Bone marrow (tissue), 2 donors: ENCODE measurements at places on chromosomes 7 and 10.

- DNase-seq: no peak
Measured at GRCh38 chr7:101901661-101902491, 84.5 kb downstream of the CUX1 start.

DNA sequence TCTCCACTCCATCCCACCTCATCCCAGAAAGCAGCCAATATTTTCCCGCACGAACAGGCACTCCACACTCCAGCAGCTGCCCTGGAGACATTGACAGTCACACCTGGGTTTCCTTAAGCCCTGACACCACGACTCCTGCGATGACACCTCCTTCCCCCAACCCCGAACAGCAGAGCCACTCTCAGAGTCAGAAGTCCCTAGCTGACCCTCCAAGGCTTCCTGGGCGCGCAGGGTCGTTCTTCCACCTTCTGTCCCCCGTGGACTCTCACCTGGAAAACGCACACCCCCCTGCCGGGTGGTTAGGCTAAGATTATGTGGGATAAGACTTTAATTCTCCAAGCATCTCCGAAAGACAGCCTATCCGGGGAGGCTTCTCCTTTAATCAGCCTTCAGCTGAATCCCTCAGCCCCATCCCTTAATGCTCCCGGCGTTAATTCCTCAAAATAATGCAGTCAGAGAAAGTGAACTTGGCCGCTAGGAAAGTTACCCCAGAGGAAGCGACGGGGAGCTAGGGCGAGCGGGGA, 1.1 kb downstream of the DENND11 start:
- no peak for DNase-seq

GRCh38 chr7:98284335-98285036, 3.0 kb downstream of the BRI3 start:
- no peak for DNase-seq

- DNase-seq: no peak
Measured at GRCh38 chr7:22597844-22598243, 97.9 kb upstream of the STEAP1B start.

DNA sequence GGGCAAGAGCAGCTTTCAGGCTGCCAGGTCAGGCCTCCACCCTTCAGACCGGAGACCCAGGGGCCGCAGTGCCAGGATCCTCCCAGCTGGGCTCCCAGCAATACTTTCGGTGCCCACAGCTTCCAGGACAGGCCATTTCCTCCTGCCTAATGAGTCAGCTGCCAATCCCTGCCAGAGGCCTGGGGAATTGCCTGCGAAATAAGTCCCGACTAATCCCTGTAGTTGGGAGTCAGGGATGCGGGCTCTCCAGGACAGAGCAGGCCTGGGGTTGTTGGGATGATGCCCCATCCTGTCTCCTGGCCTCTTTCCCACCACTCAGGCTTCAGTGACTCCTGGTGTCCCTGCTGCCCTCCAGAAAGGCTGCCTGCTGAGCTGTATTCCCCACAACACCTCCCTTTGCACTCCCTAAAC, 143.5 kb upstream of the UNC5B start:
- no peak for DNase-seq

DNA sequence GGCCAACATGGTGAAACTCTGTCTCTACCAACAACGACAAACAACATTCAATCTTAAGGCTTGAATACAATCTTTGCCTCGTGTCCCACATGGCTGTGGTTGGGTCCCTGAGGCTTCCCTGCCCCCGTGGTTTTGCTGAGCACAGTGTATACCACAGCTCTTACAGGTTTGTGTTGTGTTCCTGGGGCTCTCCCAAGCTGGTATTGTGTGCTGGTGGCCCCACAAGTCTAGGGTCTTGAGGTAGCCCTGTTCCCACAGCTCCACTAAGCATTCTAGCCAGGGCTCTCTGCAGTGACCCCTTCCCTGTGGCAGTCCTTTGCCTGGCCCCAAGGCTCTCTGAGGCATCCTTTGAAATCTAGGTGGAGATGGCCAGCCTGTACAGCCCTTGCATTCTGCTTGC, 68.0 kb upstream of the CCNY start:
- DNase-seq: no peak
